ENCODE measurements at places on chromosomes 6 and 20.

DNA sequence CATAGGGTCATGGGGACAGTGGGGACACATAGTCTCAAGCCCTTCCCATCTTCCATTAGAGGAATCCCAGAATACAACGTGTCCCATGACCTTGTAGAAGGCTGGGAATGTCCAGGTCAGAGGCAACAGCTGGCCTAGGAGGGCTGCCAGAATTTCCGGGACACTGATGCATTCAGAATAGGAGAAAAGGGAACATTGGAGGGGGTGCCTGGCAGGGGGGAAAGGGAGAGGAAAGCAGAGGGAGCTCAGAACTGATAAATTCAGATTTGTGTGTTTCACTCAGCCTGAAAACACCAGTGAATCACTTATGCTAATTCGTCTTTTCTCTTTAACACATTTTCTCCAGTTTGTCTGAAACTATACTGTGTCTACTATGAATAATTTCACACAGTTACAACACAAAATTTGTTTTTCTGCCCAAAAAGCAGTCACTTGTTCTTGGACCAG, 35.5 kb upstream of the BMP2 start:
- DNase-seq: no peak

DNA sequence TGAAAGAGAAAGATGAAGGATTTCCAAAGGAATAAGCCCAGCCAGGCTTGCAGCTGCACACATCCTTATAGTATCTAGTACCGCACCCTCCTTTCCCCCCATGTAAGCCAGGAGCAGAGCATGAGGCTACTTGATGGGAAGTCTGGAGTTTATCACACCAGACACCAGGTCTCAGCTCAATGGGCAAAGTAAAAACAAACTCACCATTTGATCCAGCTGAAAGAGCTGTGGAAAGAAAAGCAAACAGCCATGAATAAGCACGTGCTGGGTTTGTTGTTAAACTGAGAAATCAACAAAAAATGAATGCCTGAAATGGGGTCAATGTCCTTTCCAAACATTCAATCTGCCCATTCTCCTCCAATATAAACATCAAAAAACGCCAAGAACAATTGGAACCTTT, 50.6 kb upstream of the MAP7 start:
- no peak for DNase-seq

DNA sequence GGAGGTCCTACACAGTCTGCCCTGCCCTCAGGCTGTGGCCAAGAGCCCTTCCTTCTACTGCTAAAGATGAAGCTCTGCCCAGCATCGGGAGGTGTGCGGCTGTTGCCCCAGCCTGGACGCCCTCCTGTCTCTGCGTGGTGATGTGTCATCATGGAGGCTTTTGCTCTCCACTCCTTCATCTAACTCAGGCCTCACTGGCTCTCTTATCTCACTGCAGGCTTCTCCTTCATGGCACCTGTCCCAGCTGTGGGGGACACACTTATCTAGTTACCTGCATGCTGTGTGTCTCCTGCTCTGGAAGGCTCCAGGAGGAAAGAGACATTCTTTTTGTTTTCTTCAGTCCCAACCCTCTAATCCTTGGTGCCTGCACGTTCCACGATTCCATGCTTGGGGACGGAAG, 89.1 kb downstream of the PSMG4 start:
- no peak for DNase-seq

GRCh38 chr20:10318291-10319024, 99.8 kb downstream of the SNAP25 start:
- no peak for DNase-seq

GRCh38 chr6:12548526-12548925, 168.0 kb upstream of the PHACTR1 start:
- DNase-seq: no peak

DNA sequence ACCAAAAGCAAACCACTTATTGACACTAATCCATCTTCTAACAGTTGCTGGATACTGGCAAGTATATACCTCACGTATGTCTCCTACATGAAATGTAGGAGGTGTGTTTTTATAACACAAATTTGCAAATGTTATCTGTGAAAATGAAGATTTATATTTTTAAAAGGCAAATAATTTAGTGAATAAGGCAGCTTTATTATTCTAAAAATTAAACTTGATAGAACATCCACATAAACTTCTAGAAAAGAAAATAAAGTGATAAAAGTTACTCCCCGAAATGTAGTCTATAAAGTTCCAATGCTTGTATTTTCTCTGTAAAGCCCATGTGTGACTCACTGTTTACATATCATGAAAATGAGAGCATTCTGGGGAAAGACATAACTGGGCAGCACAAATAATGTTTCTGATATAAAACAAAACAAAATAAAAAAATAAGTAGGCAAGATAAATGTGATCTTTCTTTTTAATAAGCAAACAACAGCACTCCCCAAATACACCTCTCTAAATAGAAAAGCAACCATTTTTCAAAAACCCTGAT, 84.4 kb downstream of the MAP7 start:
- no peak for DNase-seq

DNA sequence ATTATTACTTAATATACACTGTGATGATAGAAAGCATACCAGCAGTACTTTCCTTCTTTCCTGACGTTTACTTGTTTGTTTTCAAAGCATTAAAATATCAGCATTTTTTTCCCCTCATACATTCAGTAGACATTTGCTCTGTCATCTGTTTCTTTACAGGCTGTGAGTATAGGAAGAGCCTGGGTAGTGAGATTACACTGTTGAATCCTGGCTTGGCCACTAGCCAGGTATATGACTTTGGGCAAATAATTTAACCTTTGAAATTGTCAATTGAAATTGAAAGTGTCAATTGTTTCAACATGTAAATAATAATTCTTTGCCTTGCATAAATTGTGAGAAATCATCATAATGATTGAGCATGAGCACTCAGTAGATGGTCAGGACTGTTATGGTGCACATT, 336.2 kb downstream of the CDKAL1 start:
- no peak for DNase-seq

GRCh38 chr20:31452575-31452974, 12.1 kb downstream of the DEFB123 start:
- no peak for DNase-seq

DNA sequence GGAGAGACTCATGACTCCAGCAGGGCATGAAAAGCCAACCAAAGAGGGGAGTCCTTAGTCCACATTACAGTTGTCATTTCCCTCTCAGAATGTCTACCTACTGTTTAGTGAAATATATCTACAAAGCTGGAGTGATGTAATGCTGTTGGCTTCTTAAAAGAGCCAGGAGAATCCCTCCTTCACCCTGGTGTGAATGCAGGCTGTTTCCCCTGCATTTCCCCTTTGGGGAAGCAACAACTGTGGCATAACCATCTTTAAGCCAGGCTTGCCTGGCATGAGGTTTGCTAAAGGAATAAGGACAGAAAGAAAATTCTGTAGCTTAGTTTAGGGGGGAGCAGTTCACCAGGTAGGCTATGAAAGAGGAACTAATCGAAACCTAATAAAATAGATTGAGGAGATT, 129.5 kb downstream of the CRYBG1 start:
- DNase-seq: no peak

GRCh38 chr6:215335-216034, 76.8 kb upstream of the DUSP22 start:
- no peak for DNase-seq

DNA sequence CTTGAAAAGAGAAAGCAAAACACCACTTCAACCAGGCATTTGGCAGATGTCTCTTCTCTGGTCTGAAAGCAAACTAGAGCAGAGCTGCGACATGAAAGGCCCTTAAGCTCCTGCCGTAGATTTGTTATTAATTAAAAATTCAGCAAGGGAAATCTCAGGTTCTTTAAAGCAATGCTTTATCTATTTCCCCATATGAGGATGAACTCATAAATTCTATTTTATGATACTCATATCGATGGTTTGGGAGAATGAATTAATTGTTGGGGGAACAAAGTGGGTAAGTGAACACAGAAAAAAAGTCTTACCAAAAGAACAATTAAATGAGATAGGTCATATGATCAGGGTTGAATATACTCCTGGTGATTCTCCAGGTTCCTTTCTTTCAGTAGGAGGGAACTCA, 464.7 kb upstream of the SLC35B3 start:
- DNase-seq: no peak

GRCh38 chr6:130282234-130282995, 59.7 kb upstream of the SAMD3 start:
- no peak for DNase-seq
